ENCODE measurements at places on chromosomes 7 and 10.
A peak's percentile ranks its signal among the peaks of the same experiment; 100 is the strongest.

- DNase-seq, result no peak
These were observed 281.8 kb downstream of the KCNMA1 start for GRCh38 chr10:77355844-77356243.

- DNase-seq, result no peak
These were observed 55.3 kb upstream of the FAM204A start for GRCh38 chr10:118397391-118397790.

DNA sequence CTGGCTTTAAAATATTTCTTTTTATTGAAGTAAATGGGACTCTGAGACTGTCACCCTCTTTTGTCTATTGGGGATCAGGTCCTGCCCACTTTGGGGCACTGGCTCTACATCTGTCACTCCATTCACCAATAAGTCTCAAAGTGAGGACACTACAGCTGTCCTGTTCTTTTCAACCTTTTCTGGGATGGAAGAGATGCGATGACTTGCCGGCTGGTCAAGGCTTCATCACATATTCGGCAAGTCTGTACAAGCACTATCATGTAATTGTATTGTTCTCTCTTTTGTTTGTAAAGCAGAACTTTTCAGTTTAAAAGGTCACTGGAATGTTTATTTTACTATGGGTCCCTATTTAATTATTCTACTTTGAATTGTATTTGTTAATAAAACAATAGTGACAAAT, 17.7 kb upstream of the SP8 start:
- DNase-seq, result no peak

DNA sequence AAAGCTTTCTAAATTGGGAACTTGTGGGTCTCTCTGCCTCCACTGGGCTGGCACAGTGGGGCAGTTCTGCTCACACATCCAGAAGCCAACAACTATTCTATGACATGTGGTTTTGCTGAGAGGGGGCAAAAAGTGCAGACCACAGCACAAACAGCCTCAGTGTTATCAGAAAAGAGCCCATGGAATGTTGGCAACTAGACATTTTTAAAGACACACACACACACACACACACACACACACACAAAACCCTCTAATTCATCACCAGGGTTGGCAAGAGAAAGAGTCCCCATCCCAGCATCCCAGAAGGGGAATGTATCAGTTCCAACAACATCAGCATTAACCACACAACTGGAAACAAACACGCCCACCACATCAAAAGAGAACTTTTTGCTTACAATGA, 117.1 kb downstream of the FGFR2 start:
- no peak for DNase-seq

DNA sequence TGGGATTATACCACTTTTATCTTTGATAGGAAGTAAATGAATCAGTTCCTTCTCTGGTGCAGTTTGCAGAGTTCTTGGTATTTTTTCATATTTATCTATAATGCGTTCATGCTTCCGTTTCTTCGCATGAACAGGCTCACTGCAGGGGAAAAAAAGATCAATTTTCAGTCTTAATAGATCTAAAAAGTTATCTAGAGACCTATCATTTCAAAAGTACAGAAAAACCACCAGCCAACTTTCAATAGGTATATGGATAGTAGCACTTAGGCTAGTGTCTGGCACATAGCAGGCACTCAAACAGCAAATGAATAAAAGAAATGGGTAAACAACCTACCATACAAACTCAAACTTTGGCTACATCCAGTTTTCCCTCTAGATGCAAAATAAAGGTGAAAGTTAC, 5.5 kb downstream of the NOC3L start:
- no peak for DNase-seq

DNA sequence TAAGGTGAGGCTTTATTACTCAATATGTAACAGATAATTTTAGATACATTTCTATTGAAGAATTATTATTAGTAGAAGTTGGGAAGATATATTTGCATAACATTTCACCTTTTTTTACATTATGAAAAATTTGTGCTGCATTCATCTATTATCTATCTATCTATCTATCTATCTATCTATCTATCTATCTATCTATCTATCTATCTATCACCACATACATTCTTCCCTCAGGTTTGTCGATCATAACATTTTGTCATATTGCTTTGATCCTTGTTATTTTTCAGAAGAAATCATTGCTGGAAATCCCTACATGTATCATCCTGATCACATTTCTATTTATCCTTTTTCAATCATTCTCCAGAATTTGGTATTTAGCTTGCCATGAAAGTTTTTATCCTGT, 49.3 kb upstream of the CALCR start:
- DNase-seq, result no peak

DNA sequence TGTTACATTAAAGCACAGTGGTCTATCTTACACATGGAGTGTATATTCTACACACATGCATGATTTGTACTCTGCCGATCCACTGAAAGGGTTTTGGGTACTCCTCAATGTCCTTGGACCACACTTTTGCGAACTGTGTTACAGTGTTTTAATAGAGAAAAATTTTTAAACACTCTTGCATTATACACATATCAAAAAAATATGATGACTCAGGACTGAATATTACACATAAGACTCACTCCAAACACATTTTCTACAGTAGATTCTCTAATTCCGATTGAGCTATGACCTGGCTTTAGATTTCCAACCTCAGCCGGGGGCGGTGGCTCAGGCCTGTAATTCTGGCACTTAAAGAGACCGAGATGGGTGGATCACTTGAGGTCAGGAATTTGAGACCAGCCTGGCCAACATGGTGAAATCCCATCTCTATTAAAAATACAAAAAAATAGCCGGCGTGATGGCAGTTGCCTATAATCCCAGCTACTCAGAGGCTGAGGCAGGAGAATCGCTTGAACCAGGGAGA, 222.4 kb downstream of the CACNA2D1 start:
- no peak for DNase-seq

- DNase-seq, result no peak
These were observed 40.7 kb downstream of the ZCCHC24 start for GRCh38 chr10:79404690-79405131.

- DNase-seq, result no peak
These were observed 90.9 kb downstream of the COL26A1 start for GRCh38 chr7:101453617-101454016.

GRCh38 chr10:76356557-76356956, 925.1 kb downstream of the LRMDA start:
- DNase-seq, result no peak

DNA sequence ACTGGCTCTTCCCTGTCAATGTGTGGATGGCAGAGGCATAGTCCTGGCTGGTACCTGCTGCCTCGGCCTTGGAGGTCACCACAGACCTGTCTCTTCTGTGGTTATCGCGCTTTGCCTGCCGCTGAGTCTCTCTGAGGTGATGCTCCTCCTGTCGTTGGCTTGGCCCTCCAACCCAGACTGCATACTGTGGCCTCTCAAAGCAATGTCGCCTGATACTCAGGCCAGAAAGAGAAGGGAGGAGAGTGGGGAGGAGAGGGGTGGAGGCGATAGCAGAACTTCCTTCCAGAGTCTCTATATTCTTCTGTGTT, 133.2 kb upstream of the KCNMA1 start:
- no peak for DNase-seq

GRCh38 chr10:32413513-32413912, 32.4 kb upstream of the CCDC7 start:
- DNase-seq, result no peak

- no peak for DNase-seq
These were observed 891.9 kb downstream of the CNTNAP2 start for GRCh38 chr7:147008530-147008929.

- DNase-seq, result no peak
These were observed 45.1 kb downstream of the KCNMA1 start for GRCh38 chr10:77592510-77592909.

- peak; percentile 21 for DNase-seq
These were observed 183.3 kb downstream of the STK31 start for GRCh38 chr7:23893176-23893941.

DNA sequence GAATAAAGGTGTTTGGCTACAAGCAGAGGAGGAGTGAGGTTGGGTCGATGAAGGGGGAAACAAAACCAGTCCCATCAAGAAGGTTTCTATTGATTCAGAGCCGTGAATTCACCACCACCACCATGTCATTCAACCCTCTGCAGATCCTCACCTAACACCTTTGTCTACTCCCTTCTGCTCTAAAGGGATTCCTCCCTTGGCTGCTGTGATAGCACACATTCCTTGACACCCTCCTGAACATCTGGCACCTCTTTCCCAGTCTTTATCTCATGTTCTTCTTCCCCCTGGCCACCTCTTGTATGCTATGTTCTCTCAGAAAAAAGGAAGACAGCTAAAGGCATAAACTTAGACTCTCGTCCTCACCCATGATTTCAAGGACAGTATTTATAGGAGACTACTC, 318.0 kb downstream of the GPAM start:
- DNase-seq, result no peak

- DNase-seq, result no peak
These were observed 4.7 kb downstream of the ECD start for GRCh38 chr10:73163096-73163495.

GRCh38 chr10:91247360-91248111, 27.1 kb downstream of the PCGF5 start:
- DNase-seq, result no peak

GRCh38 chr7:141430455-141431139, 120.6 kb upstream of the AGK start:
- no peak for DNase-seq

- DNase-seq, result no peak
These were observed 21.8 kb downstream of the CFAP69 start for GRCh38 chr7:90266808-90267207.

GRCh38 chr7:112395893-112396292, 54.4 kb upstream of the IFRD1 start:
- DNase-seq, result no peak

DNA sequence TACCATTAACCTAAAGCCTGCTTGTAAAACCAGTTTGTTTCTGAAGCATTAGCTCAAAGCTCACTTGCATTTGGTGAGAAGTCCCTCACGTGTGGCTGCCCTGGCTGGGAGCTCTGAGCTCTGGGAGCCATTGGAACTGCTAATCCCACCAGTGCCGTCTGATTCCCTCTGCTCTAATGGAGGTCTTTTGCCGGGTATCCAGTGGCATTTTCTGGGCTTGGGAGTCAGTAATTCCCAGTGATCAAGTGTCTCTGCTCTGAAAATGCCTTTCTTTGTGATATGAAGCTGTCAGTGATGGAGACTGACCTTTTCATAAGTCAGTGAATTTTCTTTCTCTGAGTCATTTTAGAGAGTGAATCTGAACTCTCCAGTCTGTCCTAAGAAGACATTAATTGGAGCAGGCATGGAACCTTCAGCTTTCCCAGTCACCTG, 36.9 kb upstream of the FAM20C start:
- no peak for DNase-seq

GRCh38 chr10:95211606-95212279, 17.7 kb downstream of the ACSM6 start:
- no peak for DNase-seq

DNA sequence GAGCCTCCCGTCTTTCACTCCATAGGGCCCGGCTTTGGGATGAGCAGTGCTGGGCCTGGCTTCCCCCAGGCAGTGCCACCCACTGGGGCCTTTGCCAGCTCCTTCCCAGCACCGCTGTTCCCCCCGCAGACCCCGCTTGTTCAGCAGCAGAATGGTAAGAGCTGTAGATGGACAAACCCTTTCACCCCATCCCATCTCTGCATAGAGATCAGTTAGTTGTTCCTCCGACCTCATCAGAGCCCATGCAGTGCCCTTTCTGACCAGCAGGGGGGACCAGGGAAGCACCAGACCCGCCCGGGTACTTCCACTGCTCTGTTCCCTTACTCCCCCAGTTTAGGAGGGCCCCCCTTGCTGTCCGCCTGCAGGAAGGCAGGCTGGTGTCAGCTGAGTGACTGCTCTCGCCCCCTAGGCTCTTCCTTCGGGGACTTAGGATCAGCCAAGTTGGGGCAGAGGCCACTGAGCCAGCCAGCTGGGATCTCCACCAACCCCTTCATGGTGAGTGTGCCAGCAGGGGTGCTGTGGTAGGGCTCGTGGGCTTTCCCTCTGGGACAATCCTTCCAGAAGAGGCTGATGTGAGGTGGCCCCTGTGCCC, 9.8 kb downstream of the SAP25 start:
- DNase-seq, result peak; percentile 72

- DNase-seq, result no peak
These were observed 2.5 kb downstream of the ZYX start for GRCh38 chr7:143383642-143383957.

- no peak for DNase-seq
These were observed 81.9 kb downstream of the RBM20 start for GRCh38 chr10:110725801-110726630.

DNA sequence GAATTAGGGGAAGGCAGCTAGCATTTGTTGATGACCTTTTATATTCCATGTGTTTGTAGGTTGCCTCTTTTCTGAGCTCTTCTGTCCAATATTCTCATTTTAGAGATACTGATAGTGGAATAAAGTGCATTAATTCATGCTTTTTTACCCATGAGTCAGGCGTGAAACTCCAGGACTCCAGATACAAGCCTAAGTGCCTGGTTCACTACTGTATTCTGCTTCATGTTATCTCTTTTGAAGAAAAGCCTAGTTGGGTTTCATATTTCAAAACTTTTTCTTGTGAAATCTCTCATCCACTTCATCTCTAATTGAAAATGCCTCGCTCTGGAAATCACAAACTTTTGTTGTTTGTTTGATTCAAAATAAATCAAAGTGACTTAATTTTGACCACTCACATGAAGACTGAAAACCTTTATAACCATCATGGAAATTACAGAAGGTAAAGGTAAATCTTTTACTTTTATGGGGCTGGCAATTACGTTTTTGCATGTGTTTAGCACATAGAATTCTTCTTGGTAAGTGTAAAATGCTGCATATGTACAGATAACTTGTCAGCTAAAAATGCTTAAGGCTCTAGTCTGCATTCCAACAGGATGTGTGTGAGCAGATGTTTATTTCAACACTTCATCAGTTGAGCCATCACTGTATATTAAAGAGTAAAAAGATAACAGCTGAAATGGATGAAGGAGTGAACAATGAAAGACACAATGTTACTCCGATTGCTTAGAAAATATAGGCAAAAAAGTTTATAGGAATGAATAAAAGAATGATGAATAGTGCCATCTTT, 961.8 kb upstream of the CELF2 start:
- no peak for DNase-seq

GRCh38 chr7:55912748-55913158, 25.5 kb downstream of the ZNF713 start:
- DNase-seq, result no peak

DNA sequence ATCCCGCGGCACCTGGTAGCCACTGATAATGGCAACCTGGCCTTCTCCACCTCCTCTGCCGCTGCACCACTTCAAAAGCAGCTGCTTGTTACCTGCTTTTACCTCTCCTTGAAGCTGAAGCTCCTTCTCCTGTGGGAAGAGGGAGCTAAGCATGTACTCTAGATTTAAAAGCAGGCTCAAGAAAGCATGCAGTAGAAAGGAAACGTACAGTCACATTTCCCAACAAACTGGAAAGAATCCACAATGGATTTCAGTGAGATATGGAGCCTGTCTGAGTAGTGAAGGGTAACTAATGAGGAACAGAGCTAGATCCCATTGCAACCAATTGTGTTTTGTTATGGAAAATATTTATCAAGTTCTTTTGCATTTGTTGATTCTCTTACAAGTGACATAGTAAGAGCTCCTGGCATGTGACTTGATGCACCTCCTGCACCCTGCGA, 457.4 kb upstream of the GALNT17 start:
- DNase-seq, result no peak

- no peak for DNase-seq
These were observed 75.8 kb downstream of the LSMEM1 start for GRCh38 chr7:112556633-112557032.

Measured in brain (organoid and tissue), 16 donors.